Activated CD8-positive, alpha-beta memory T cell treated with anti-CD3 and anti-CD28 coated beads for 48 hours (primary cell): ENCODE measurements at places on chromosomes 2 and 18.

- no peak for DNase-seq
Observed at GRCh38 chr2:20494241-20494640, 47.4 kb downstream of the RHOB start.

- DNase-seq: no peak
Observed at GRCh38 chr2:54271843-54272627, 16.0 kb upstream of the TSPYL6 start.

DNA sequence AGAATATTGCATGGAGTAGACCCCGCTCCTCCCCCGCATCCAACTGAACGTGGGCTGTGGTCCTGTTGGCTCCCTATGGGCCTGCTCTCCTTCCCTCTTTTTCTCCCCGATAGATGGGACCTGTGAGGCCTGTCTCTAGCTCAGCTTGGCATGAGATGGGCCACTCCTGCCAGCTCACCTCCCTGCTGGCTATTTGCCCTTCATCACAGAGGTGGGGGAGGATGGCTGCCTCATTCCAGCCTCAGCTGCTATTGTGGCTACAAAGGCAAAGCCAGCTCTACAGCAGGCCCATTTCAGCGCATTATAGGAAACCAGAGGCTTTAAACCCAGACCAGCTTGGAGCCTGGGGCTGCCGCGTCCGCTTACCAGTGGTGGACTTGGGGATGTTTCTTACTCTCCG, 313.9 kb downstream of the GBX2 start:
- DNase-seq: no peak

- DNase-seq: no peak
Observed at GRCh38 chr2:117085256-117085655, 729.2 kb upstream of the DDX18 start.

DNA sequence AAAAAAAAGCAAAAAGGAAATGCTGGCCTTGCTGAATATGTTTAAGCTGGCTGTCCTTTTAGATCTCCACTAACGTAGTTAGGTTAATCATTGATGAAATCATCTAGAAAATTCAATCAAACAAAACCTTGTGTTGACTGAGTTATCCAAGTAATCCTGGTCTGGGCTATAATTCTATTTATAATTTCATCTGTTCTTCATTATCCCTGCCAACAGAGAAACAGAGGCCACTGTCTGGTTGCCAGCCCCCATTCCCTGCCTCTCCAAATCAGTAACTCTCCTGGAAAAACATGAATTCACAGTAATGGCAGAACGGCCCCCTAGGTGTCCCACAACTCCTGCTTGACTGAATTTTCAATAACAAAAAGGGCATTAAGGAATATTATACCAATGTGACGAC, 24.6 kb downstream of the DOCK10 start:
- no peak for DNase-seq
